ENCODE measurements at places on chromosomes 3 and 15.

GRCh38 chr15:50353975-50354837 is 792 bp downstream of the GABPB1 start:
- DNase-seq = peak; percentile 50

DNA sequence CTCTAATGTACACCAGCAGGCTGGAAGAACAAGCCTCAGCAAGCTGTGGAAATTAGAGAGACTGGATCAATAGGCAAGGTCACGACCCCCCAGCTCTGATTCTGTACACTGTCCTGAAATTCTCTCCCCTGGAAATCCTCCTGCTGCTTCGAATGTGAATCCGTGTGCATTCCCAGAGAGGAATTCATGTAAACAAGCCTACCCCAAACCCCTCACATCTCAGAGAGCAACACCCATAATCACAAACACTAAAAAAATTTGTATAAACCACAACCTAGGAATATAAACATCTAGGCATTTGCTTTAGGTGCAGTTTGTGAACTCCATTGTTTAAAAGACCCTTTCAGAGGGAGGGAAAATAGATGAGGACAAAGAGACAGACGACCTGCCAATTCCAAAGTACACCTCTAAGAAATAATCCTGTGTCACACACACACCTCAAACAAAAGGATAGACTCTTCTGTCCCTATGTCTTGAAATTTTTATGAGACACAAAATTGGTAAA is 325.2 kb downstream of the WDR72 start:
- no peak for DNase-seq

DNA sequence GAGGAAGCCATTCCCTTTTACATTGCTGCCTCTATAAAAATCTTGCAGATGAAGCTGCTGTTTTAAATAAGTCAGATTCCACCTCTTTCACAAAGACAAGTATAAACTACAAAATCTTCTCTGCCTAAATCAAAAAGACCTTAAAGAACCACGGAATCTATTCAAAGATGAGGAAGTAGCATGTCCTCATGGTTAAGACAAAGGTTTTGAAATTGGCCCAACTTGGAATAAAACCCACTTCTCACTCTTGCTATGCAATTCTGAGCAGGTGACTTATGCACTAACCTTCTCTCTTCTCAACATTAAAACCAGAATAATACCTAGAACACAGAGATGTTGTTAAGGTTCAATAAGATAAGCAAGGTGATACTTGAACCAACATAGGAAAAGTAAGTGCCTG is 97.6 kb downstream of the FOXP1 start:
- no peak for DNase-seq

DNA sequence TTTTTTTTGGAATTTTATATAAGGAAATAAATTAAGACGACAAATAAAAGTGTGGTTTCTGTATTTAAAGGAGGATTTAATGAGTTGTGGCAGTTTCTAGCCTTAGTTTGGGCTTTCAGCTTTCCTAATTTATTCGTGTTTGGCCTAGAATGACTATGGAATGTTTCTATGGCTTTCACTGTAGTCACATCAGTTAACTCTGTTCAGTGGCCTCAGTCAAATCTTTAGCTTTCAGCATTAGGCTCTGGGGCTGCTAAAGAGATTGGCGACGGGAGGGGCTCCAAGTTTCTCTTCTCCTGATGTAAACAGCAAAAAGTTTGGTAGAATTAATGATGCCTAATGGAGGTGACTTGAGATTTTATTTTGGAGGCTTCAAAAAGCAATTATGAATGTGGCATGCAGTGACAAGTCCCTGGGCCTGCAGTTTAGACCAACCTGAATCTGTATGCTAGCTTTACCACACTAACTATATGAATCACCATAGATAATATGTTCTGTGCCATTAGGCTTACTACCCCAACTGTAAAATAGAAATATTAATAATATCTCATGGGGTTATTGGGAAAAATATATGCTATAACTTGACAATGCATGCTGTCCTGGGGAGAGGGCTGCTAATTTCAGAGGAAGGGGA is 47.1 kb upstream of the ADGRG7 start:
- no peak for DNase-seq

DNA sequence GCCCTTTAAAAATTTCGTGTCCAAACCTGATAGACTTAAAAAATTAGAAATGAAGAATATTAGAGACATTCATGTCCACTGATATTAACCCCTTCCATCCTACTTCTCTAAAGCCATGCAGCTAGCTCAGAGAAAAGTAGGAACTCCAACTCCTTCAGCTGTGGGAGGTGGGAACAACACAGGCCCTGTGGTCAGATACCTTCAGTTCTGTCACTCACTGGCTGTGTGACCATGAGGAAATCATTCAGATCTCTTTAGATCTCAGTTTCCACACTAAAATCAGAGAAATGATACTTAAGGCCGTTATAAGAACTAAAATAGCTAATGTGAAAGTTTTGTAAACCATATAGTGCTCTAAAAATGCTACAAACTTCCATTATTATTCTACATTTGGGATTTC is 209.8 kb downstream of the TNIK start:
- no peak for DNase-seq

- no peak for DNase-seq
Measured at GRCh38 chr3:71186801-71187200, 396.7 kb downstream of the FOXP1 start.
